GM23338 (cell line): ENCODE measurements at places on chromosomes 12 and 14. TPM values are rescaled to one million over a fixed set of nuclear protein-coding genes. Genes with fewer than 3 reads are reported as not detected.
A peak's percentile ranks its signal among the peaks of the same experiment; 100 is the strongest.

Gene CLEC1A
- 1.1 TPM in 1 of 2 replicates, not detected in the other for total RNA-seq

Gene RNF212B
- total RNA-seq: not detected in 2 replicates

Gene TRPV4
- 1.0 and 1.1 TPM in 2 replicates for total RNA-seq

Gene AKAP3
- 1.9 and 3.2 TPM in 2 replicates for total RNA-seq

Gene MYO1H
- total RNA-seq: not detected in 2 replicates

Gene CCDC184
- 2.8 and 3.7 TPM in 2 replicates for total RNA-seq

Gene DACT1
- total RNA-seq: 23.6 and 26.6 TPM in 2 replicates

Gene KCNK13
- total RNA-seq: 0.89 and 1.0 TPM in 2 replicates

Gene TBX5
- 0.21 TPM in 1 of 2 replicates, not detected in the other for total RNA-seq

Gene TTC9
- 29.2 and 34.2 TPM in 2 replicates for total RNA-seq

Gene ABCD2
- total RNA-seq: 0.04 TPM in 1 of 2 replicates, not detected in the other

Gene AGAP2
- 1.1 and 1.3 TPM in 2 replicates for total RNA-seq

Gene KRT72
- not detected in 2 replicates for total RNA-seq

Gene GPR132
- 0.14 TPM in 1 of 2 replicates, not detected in the other for total RNA-seq

- DNase-seq: no peak
Observed at GRCh38 chr12:91902860-91903683, 242.6 kb downstream of the BTG1 start.

DNA sequence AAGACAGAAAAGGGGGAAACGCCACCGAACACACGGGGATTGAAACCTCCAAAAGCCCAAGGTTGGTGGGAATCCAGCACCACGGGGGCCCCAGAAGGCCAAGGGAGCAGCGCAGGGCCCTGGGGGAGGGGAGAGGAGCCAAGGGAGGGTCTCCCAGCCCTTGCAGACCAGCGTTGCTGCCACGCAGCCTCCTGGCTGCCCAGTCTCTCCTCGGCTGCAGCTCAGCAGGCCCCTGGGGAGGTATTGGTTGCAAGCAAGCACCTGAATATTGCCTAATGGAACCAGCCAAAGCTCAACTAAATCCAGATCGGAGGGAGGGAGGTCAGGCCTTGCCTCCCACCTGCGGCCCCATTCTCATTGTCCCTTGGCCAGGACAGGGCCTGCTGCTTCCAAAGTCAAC lies 15.8 kb downstream of the TMEM229B start:
- DNase-seq: no peak

- peak; percentile 47 for DNase-seq
Observed at GRCh38 chr12:62472472-62472871, 5.8 kb downstream of the MON2 start.

DNA sequence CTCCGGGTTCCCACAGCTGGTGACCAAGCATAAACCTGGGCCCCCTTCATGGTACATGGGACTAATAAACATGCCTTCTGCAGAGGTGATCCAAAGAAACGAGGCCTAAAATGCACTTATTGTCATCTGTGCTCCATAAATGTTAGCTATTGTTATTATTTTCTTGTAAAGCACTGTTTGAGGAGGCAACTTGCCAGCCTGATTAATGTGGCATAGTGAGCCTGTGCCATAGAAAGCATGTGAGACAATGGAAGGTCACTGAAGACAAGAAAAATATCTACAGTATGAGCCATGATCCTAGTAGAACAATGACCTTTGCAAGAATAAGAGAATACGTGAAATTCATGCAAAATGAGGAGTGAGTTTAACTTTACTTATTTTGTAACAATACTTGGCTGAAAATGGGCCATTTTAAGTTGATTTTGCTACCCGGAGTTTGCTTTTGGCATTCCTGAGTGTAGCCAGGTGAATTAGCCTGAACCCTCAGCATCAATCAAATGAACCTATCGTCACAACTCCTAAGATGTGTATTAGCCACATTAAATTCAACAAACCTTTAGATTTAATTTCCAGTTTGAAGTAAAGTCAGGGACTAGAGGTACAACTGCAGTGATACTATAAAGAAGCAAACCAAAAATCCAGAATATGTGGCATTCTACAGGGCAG lies 52.2 kb downstream of the CPM start:
- no peak for DNase-seq

DNA sequence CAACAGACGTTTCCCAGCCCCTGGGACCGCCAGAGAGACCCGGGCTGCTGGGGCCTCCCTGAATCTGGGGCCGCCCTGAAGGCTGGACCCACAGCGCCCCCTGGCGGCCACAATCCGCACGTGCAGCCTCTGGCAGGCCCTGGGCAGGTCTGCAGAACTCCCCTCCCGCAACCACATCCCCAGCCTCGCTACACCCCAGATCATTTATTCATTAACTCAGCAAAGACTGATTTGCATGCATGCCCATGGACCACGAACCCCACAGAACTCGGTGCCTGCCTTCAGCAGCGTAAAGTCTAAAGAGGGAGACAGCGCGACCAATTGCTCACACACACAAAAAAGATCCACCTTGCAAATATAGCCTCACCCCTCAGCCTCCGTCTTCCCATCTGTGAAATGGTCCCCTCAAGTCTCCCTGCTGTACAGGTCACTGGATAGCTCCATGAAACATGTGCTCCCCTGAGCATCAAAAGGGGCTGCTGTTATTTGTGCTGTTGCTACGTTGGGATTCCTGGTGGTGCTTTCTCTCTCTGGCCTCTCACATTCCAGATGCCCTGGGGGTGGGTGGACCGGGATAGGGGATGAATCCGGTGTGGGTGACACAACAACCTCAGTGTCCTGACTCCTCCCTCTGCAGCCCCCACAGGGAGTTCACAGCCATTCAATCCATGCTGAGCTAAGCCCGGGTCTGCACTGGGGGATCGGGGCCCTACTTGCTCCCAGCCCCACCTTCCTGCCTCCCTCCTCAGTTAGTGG lies 96.4 kb downstream of the SCARB1 start:
- peak; percentile 76 for DNase-seq

- peak; percentile 95 for DNase-seq
Observed at GRCh38 chr14:21498540-21499526, 12.3 kb downstream of the METTL3 start.

DNA sequence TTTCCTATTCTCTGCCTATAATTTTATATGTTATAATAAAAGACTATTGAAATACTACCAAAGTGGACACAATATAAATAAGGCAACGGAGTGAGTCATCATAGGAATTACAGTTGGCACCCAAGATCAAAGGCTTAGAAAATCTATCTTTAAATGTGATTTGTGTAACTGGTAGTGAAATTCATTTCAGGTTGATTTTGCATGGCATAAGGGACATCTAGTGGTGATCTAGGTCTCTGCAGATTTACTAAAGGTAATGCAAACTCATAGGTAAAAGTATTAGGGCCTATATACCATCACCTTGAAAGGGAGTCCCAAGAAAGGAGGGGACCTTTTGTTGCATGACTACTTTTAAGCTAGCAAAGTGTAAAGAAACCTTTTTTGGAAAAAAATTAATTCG lies 527.2 kb downstream of the NRXN3 start:
- peak; percentile 37 for DNase-seq

DNA sequence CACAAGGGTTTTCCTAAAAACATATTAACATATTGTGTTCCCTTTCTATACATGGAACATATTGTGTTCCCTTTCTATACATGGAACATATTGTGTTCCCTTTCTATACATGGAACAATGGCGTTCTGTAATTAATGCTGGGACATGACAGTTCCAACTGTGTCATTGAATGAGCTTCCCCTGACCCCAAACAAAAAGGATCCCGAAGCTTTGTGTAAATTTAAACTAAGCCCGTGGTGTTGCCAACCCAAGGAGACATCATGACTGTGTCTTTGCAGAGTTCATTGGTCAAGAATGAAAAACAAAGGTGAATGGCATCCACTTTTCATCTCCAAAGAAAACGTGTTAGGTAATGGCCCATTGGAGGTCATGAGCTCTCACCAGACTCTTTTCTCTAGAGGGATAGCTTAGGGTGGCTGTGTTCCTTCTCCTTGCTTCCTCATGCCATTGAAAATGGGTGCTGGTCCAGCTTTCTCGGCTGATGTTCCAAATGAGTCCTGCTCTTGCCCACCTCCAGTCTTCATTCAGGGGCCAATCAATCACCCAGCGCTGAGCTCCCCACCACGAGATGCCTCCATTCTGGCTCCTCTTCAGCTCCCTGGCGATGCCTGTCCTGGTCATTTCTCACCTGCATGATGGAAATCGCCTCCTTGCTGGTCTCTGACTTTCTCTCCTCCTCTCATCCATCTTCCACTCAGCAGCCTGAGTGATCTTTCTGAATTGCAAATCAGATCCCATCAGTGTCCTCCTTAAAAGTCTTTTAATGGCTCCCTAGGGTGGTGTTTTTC lies 156.1 kb downstream of the VRK1 start:
- no peak for DNase-seq

GRCh38 chr12:114769634-114770033 lies 85.7 kb upstream of the TBX3 start:
- no peak for DNase-seq

GRCh38 chr12:53998900-53999236 lies 1.1 kb upstream of the HOXC9 start:
- DNase-seq: no peak

GRCh38 chr12:53048780-53049401 lies 974 bp upstream of the TNS2 start:
- DNase-seq: peak; percentile 88

- no peak for DNase-seq
Observed at GRCh38 chr14:77970646-77971045, 170.7 kb downstream of the ADCK1 start.

DNA sequence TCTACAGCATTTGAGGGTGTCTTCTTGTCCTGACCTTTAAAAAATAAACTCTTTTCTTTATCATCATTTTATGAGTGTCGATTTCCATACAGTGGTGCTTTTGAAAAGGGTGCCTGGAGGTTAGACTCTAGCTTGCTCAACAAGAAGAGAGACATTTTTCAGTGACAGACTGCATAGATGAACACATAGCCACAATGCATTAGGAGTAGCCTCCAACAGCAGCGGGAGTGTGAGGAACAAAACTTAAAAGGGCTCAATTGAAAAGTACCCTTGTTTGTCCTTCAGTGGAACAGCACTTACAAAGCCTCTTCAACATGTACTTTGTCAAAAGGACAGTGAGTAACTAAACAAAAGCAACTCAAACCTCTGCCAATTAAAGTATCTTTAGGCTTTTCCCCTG lies 119.3 kb downstream of the SOX5 start:
- DNase-seq: no peak
